ENCODE measurements at places on chromosomes 4 and X. TPM values are rescaled to one million over a fixed set of nuclear protein-coding genes. Genes with fewer than 3 reads are reported as not detected.
A peak's percentile ranks its signal among the peaks of the same experiment; 100 is the strongest.

PALLD gene
- total RNA-seq: 0.94 TPM

- H3K4me1 ChIP-seq: no peaks in the 10 kb centered on the region
- no peak overlapping the region for H3K4me3 ChIP-seq
- no peak for DNase-seq
- no peaks in the 10 kb centered on the region for H3K36me3 ChIP-seq
- H3K27me3 ChIP-seq: no peaks in the 10 kb centered on the region
Observed at GRCh38 chr4:171235521-171235920, 577.7 kb upstream of the GALNTL6 start.

H2AZ1 gene
- 794 TPM for total RNA-seq

- H3K4me3 ChIP-seq: no peak overlapping the region
- no peak overlapping the region for H3K27ac ChIP-seq
- H3K36me3 ChIP-seq: peaks cover 14% of the 10 kb centered on the region
- H3K27me3 ChIP-seq: no peaks in the 10 kb centered on the region
- no peaks in the 10 kb centered on the region for H3K4me1 ChIP-seq
Observed at GRCh38 chr4:169397762-169398161, 127.0 kb upstream of the SH3RF1 start.

PTCHD1 gene
- total RNA-seq: not detected

CDKL2 gene
- total RNA-seq: 0.84 TPM

DNA sequence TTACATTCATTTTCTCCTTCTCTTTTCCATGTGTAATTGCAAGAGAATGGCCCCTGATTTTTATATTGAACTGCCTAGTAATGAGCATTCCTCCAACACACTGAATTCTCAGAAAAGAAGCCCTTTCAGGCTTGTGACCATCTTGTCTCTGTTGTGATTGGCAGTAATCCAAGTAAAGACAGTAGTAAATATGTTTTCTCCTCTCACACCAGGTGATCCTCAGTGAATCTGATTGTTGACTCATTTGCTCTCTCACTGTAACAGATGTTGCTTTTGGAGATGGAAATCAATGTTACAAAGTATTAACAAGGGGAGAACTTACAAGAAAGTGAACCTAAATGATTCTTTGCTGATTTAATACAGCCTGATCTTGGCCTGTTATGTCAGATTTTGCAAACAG, 271.0 kb downstream of the AFF2 start:
- no peak overlapping the region for H3K4me3 ChIP-seq
- H3K27ac ChIP-seq: no peak overlapping the region
- H3K36me3 ChIP-seq: no peaks in the 10 kb centered on the region
- H3K4me1 ChIP-seq: no peaks in the 10 kb centered on the region

GRCh38 chr4:133865612-133866327, 335.8 kb downstream of the PABPC4L start:
- H3K4me1 ChIP-seq: no peaks in the 10 kb centered on the region
- H3K27me3 ChIP-seq: no peaks in the 10 kb centered on the region
- no peaks in the 10 kb centered on the region for H3K36me3 ChIP-seq
- DNase-seq: no peak
- H3K4me3 ChIP-seq: no peak overlapping the region
- no peak overlapping the region for H3K27ac ChIP-seq

GRCh38 chr4:151569650-151570049, 160.7 kb downstream of the FHIP1A start:
- peaks cover 23% of the 10 kb centered on the region for H3K27me3 ChIP-seq
- no peak overlapping the region for H3K4me3 ChIP-seq
- DNase-seq: no peak
- no peaks in the 10 kb centered on the region for H3K4me1 ChIP-seq

DNA sequence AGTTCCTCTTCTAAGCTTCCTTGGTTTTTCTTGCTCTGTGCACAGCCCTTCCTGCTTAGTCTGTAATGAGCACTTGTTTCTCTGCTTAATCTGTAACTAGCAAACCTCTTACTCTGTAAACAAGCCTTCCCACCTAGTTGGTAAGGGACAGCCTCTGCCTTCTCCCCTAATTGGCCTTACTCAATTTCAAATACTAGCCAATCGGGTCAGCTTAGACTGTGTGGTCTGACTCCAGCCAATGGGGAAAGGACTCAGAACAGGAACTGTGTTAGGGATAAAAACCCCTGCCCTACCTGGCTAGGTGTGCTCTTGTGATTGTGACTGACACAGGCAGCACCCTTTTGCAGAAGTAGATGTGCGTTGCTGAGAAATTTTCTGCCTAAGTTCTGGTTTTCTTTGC, 136.5 kb upstream of the AADAT start:
- no peaks in the 10 kb centered on the region for H3K27me3 ChIP-seq
- no peaks in the 10 kb centered on the region for H3K4me1 ChIP-seq
- H3K27ac ChIP-seq: no peak overlapping the region

DNA sequence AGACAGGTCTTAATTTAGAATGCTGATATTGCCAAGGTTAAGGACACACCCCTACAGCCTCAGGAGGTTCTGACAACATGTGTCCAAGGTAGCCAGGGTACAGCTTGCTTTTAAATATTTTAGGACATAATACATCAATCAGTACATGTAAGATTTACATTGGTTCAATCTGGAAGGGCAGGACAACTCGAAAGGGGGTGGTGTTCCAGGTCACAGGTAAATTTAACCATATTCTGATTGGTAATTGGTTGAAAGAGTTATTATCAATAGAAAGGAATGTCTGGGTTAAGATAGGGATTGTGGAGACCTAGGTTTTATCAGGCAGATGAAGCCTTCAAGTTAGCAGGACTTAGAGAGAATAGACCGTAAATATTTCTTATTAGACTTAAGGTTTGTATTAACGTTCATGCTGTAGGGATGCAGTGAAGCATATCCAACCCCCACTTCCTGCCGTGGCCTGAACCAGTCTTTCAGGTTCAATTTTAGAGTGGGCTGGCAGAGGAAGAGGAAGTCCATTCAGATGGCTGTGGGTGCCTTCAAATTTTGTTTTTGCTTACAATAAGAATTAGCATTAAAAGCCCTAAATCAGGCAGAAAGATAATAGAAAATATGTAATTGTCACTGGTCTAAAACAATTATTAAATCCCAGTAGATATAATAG, 136.5 kb upstream of the GALNTL6 start:
- no peaks in the 10 kb centered on the region for H3K4me1 ChIP-seq
- no peak for DNase-seq
- H3K27me3 ChIP-seq: no peaks in the 10 kb centered on the region
- no peak overlapping the region for H3K4me3 ChIP-seq

DNA sequence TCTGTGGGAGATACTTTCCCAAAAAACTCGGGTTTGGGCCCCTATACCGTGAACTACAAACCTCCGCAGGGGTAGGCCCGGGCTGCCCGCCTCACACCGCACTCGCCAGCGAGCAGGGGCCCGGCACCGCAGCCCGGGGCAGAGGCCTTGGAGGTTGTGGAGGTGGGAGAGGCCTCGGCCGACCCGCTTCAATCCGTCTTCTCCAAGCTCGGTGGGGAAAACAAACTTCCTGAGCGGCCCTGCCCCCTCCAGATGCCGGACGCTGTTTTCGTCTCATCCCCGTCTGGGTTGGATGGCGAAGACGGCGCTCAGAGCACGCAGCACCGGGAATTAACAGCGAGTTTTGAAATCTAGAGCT, 442 bp upstream of the MCUB start:
- peaks cover 19% of the 10 kb centered on the region for H3K36me3 ChIP-seq
- peaks cover 44% of the 10 kb centered on the region for H3K4me1 ChIP-seq
- H3K4me3 ChIP-seq: peak overlapping the region; percentile 85
- H3K27ac ChIP-seq: peak overlapping the region; percentile 93
- H3K27me3 ChIP-seq: no peaks in the 10 kb centered on the region
- peak; percentile 51 for DNase-seq

GRCh38 chr4:53453385-53453784, 75.9 kb downstream of the FIP1L1 start:
- H3K4me1 ChIP-seq: peaks cover 10% of the 10 kb centered on the region
- no peak overlapping the region for H3K4me3 ChIP-seq
- no peaks in the 10 kb centered on the region for H3K27me3 ChIP-seq
- no peak for DNase-seq
- H3K27ac ChIP-seq: no peak overlapping the region

GRCh38 chr4:111283066-111283677, 660.3 kb upstream of the PITX2 start:
- H3K4me1 ChIP-seq: no peaks in the 10 kb centered on the region
- H3K36me3 ChIP-seq: no peaks in the 10 kb centered on the region
- H3K4me3 ChIP-seq: no peak overlapping the region
- H3K27me3 ChIP-seq: peaks cover 11% of the 10 kb centered on the region
- peak; percentile 22 for DNase-seq

- no peak for DNase-seq
- no peaks in the 10 kb centered on the region for H3K36me3 ChIP-seq
- H3K27me3 ChIP-seq: no peaks in the 10 kb centered on the region
- H3K4me3 ChIP-seq: no peak overlapping the region
- no peaks in the 10 kb centered on the region for H3K4me1 ChIP-seq
- H3K27ac ChIP-seq: no peak overlapping the region
Observed at GRCh38 chrX:53449632-53450031, 15.5 kb upstream of the HSD17B10 start.

GRCh38 chr4:10731690-10732089, 47.1 kb upstream of the CLNK start:
- H3K36me3 ChIP-seq: peaks cover 7% of the 10 kb centered on the region
- H3K27ac ChIP-seq: peak overlapping the region; percentile 84
- DNase-seq: no peak
- no peaks in the 10 kb centered on the region for H3K27me3 ChIP-seq
- H3K4me3 ChIP-seq: no peak overlapping the region

DNA sequence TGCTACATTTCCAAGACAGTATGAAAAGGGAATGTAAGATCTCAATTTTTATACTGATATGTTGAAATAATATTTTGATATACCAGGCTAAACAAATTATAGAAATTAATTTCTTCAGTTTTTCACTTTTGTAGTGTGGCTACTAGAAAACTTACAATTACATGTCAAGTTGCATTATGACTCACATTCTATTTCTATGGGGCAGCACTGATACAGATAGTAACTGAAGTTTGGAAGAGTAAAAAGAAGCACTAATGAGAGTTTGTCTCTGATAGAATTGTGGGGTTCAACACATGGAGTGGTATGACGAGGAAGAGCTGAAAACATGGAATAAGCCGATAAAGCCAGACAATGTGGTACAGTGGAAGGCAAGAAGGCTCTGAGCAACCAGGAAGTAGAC, 95.6 kb downstream of the NR3C2 start:
- H3K4me1 ChIP-seq: peaks cover 37% of the 10 kb centered on the region
- no peaks in the 10 kb centered on the region for H3K27me3 ChIP-seq
- H3K27ac ChIP-seq: no peak overlapping the region
- H3K4me3 ChIP-seq: no peak overlapping the region
- no peak for DNase-seq

- H3K36me3 ChIP-seq: peaks cover 18% of the 10 kb centered on the region
- H3K27ac ChIP-seq: no peak overlapping the region
- H3K27me3 ChIP-seq: no peaks in the 10 kb centered on the region
- H3K4me1 ChIP-seq: peaks cover 18% of the 10 kb centered on the region
- no peak for DNase-seq
Observed at GRCh38 chr4:38062776-38063097, 102.5 kb downstream of the PTTG2 start.

GRCh38 chr4:24928708-24929107, 15.9 kb upstream of the CCDC149 start:
- H3K4me3 ChIP-seq: no peak overlapping the region
- no peak for DNase-seq
- H3K27ac ChIP-seq: no peak overlapping the region
- no peaks in the 10 kb centered on the region for H3K36me3 ChIP-seq

GRCh38 chr4:94995684-94996394, 238.1 kb downstream of the BMPR1B start:
- H3K36me3 ChIP-seq: no peaks in the 10 kb centered on the region
- DNase-seq: no peak
- peaks cover 12% of the 10 kb centered on the region for H3K4me1 ChIP-seq
- peak overlapping the region; percentile 32 for H3K4me3 ChIP-seq
- no peak overlapping the region for H3K27ac ChIP-seq
- no peaks in the 10 kb centered on the region for H3K27me3 ChIP-seq

PCDH7 gene
- total RNA-seq: not detected

DNA sequence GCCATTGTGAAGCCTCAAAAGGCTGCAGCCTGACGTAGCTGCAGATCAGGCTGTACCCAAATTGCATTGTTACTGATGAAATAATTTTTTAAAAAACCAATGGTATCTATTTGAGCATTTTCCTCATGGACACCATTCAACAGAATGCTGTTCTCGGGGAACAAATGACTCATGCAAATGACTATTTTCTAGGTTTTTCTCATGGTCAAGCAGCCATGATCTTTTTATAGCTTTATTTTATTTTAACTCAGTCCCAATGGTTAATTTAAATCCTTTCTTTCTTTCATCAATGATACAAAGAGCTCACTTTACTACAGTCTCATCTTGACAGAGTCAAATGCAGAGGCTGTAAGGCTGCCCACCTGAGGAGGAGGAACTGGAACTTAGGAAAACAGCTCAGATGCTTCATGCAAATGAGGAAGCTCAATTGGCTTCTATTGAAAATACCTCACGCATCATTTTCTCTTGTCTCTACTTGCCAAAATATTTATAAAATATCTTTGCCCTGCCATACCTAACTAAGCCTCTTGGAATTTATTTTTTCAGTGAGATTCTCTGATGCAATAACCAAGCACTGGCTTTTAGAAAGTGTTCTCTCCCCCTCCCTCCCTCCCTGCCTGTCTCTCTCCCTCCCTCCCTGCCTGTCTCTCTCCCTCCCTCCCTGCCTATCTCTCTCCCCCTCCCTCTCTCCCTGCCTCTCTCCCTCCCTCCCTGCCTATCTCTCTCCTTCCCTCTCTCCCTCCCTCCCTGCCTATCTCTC, 81.0 kb downstream of the SORBS2 start:
- no peak for DNase-seq
- no peak overlapping the region for H3K4me3 ChIP-seq
- H3K27ac ChIP-seq: no peak overlapping the region

RHOXF2 gene
- total RNA-seq: not detected

DNA sequence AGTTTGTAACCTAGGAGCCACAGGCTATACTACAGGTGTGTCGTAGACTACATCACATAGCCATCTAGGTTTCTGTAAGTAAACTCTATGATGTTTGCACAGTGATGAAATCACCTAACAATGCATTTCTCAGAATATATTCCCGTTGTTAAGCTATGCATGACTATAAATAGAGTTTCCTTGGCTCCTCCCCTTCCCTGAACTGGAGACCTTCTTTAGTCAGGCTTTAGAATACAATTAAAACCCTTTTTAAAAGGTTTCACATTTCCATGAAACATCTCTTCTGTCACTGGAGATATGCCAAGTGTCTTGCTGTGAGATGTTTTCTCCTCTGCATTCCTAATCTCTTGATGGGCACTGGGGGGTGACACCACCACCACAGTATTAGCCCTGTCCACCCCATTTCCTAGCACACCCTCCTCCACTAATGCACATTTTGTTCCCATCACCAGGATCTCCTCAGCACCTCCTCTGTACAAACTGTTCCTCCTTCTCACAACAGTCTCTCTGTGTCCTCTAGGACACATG, 334.6 kb upstream of the CPEB2 start:
- no peaks in the 10 kb centered on the region for H3K36me3 ChIP-seq
- no peak for DNase-seq
- H3K27ac ChIP-seq: no peak overlapping the region
- H3K4me3 ChIP-seq: no peak overlapping the region
- H3K4me1 ChIP-seq: no peaks in the 10 kb centered on the region

- DNase-seq: no peak
- no peak overlapping the region for H3K4me3 ChIP-seq
- H3K4me1 ChIP-seq: no peaks in the 10 kb centered on the region
- peaks cover 6% of the 10 kb centered on the region for H3K36me3 ChIP-seq
Observed at GRCh38 chr4:151692443-151692782, 68.4 kb downstream of the GATB start.

CD40LG gene
- 2.6 TPM for total RNA-seq

- peaks cover 6% of the 10 kb centered on the region for H3K4me1 ChIP-seq
- H3K27me3 ChIP-seq: peaks cover 4% of the 10 kb centered on the region
- no peaks in the 10 kb centered on the region for H3K36me3 ChIP-seq
- no peak overlapping the region for H3K4me3 ChIP-seq
- no peak for DNase-seq
- no peak overlapping the region for H3K27ac ChIP-seq
Observed at GRCh38 chr4:89123451-89123851, 12.1 kb downstream of the TIGD2 start.

SLC7A11 gene
- total RNA-seq: 5.2 TPM

CXCL9 gene
- total RNA-seq: 2.7 TPM

HTATSF1 gene
- total RNA-seq: 40.4 TPM
